ENCODE measurements at places on chromosomes 16 and 17. TPM values are rescaled to one million over a fixed set of nuclear protein-coding genes. Genes with fewer than 3 reads are reported as not detected.

GRCh38 chr17:9766970-9767369 is 24.4 kb downstream of the DHRS7C start:
- no peaks in the 10 kb centered on the region for H3K4me1 ChIP-seq
- no peak overlapping the region for H3K4me3 ChIP-seq
- H3K36me3 ChIP-seq: no peaks in the 10 kb centered on the region
- no peak for DNase-seq
- H3K27ac ChIP-seq: no peak overlapping the region

The KCNG4 gene
- total RNA-seq: not detected

The TPSB2 gene
- not detected for total RNA-seq

DNA sequence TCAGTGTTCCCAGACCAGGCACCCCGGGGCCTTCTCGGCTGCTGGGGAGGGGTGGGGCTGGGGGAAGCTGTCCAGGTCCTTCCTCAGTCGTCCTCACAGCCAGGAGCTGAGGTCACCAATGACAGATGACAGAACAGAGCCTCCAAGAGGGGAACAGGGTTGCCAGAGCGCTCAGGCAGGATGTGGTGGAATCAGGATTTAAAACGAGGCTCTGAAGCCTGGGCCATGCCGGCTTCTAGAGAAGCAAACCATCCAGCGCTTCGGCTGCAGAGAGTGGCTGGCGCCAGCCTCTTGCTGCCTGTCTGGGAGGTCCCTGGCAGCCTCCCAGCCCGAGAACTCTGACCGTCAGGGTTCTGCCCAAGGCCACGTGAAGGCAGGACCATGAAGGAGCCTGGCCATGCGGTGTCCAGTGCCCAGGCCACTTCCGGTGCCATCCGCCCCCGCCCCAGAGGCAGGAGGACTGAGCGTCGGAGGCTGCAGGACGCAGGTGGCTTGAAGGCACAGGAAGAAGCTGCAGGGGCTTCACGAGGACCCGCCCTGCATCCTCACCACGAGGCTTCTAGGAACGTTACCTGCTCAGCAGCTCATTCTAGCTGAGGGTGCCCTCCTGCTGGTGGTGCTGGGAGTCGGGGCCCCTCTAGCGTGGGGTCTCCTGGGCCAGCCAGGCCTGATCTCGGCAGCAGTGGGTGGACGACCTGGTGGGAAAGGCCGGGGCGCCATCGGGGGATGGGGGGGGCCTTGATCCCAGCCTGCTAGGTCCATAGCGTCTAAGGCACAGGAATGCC is 78.5 kb downstream of the KLHDC4 start:
- no peak overlapping the region for H3K27ac ChIP-seq
- no peaks in the 10 kb centered on the region for H3K27me3 ChIP-seq
- no peak overlapping the region for H3K4me3 ChIP-seq
- no peaks in the 10 kb centered on the region for H3K4me1 ChIP-seq

The MT1A gene
- not detected for total RNA-seq

DNA sequence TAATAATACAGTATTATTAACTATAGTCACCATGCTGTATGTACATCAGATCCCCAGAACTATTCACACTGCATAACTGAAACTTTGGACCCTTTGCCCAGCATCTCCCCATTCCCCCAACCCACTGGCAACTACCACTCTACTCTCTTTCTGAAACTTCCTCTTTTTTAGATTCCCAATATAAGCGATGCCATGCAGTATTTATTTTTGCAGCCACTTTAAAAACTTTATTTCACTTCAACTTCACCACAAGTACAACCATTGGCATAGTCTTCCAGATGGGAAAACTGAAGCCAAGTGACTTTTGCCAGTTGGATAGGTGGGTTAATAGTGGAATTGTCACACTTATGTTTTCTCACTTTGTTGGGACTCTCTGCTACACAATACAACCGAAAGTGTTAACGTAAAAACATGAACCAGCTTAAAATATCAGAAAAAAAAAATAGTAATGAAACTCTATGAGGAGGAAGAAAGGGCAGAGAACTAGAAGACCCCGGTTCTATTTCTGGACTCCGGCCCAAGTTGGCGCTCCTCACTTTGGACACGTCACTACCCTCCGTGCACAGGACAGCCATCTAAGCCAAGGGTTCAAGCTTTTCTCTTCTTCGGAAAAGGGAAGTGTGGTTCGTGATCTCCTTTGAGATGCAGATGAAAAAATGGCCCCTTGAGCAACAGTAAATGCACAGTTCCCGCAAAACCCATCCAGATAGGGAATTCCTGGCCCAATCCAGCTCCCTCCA is 743 bp downstream of the SHCBP1 start:
- H3K4me3 ChIP-seq: peak overlapping the region; percentile 96
- DNase-seq: peak; percentile 7
- H3K27ac ChIP-seq: peak overlapping the region; percentile 96
- peaks cover 38% of the 10 kb centered on the region for H3K4me1 ChIP-seq
- peaks cover 31% of the 10 kb centered on the region for H3K36me3 ChIP-seq
- no peaks in the 10 kb centered on the region for H3K27me3 ChIP-seq

The RCVRN gene
- total RNA-seq: not detected

- H3K27me3 ChIP-seq: no peaks in the 10 kb centered on the region
- no peak overlapping the region for H3K27ac ChIP-seq
- H3K36me3 ChIP-seq: peaks cover 43% of the 10 kb centered on the region
- no peak overlapping the region for H3K4me3 ChIP-seq
- no peaks in the 10 kb centered on the region for H3K4me1 ChIP-seq
Measured at GRCh38 chr17:44926821-44927525, 11.7 kb upstream of the GFAP start.

GRCh38 chr16:9000664-9001063 is 37.0 kb upstream of the USP7 start:
- H3K27ac ChIP-seq: no peak overlapping the region
- no peaks in the 10 kb centered on the region for H3K36me3 ChIP-seq
- no peaks in the 10 kb centered on the region for H3K27me3 ChIP-seq
- H3K4me3 ChIP-seq: no peak overlapping the region

The CCL23 gene
- not detected for total RNA-seq

DNA sequence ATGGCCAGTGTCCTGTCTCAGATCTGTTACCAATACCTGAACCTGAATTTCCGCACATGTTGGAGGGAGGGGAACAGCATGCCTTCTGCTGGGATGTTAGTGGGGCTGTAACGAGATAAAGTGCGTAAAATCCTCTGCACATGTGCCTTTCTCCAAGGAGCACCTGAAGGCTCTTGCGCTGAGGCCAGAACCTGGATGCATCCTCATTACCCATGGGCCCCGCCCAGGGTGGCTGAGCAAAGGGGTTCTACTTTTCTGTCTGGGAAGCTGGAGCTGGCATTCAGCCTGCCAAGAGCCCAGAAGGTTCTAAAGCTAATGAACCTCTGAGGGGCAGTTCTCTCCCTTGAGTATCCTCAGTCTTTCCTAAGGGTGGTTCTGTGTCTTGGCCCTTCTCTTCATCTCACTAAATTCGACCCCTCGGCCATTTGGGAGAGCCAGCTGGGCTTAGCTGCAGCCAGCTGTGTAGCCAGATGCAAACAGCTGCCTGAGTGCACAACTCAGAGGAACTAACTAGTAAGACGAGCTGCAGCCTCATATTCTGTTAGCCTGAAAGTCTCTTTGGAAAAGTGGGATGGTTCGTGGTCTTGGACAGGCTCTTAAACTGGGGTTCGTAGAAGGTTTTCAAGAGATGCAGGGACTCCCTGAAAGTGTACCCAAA is 2.5 kb downstream of the ITGA3 start:
- H3K4me3 ChIP-seq: peak overlapping the region; percentile 46
- peaks cover 11% of the 10 kb centered on the region for H3K27me3 ChIP-seq
- H3K27ac ChIP-seq: no peak overlapping the region
- no peaks in the 10 kb centered on the region for H3K36me3 ChIP-seq
- peaks cover 23% of the 10 kb centered on the region for H3K4me1 ChIP-seq
- no peak for DNase-seq

- H3K27ac ChIP-seq: no peak overlapping the region
- H3K36me3 ChIP-seq: no peaks in the 10 kb centered on the region
- peaks cover 4% of the 10 kb centered on the region for H3K4me1 ChIP-seq
- H3K4me3 ChIP-seq: no peak overlapping the region
Measured at GRCh38 chr17:64247836-64248235, 15.2 kb downstream of the TEX2 start.

The PRSS33 gene
- not detected for total RNA-seq

DNA sequence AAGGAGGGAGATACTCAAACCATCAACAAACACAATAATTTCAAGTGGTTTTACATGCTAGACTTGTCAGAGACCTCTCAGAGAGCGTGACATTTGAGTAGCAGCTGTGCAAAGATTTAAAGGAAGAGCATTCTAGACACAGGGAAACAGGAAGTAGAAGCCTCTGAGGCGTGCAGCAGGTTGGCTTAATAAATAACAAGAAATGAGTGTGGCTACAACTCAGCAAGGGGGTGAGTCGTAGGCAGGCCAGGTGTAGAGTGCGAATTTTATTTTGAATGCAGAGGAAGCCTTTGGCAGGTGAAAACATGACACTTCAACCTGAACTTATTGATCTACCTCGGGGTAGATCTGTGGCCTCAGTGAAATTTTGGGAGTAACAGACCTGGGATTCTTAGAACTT is 73.2 kb upstream of the MRTFB start:
- peaks cover 26% of the 10 kb centered on the region for H3K4me1 ChIP-seq
- peaks cover 4% of the 10 kb centered on the region for H3K27me3 ChIP-seq
- peak; percentile 20 for DNase-seq
- H3K36me3 ChIP-seq: no peaks in the 10 kb centered on the region
- H3K4me3 ChIP-seq: no peak overlapping the region

DNA sequence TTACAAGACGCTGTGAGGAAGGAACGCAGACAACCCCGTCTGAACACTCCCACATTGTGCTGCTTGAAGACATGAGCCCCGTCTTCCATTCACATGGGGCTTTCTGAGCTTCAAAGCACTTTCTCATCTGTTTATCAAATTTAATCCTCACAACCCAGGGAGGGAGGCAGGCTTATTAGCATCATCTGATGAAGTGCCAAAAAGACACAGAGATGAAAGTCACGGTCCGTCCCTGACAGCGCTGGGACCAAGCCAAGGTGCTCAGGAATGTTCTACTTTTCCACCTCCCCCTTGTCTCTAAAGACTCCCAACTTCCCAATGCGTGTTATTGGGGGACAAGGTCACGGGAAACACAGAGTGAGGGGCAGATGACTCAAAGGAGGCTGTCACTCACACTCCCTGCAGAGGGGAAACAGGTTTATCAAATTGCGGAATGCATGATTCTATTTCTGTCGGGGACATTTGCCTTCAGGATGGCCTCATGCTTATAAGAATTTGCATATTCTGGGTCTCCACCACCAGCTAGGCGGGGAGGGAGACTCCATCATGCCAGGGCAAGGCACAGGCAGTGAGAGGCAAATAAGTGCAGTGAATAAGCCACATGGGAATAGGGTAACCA is 10.7 kb downstream of the XYLT1 start:
- no peak overlapping the region for H3K4me3 ChIP-seq
- no peaks in the 10 kb centered on the region for H3K27me3 ChIP-seq
- peaks cover 66% of the 10 kb centered on the region for H3K36me3 ChIP-seq
- no peak for DNase-seq
- peak overlapping the region; percentile 43 for H3K27ac ChIP-seq
- H3K4me1 ChIP-seq: peaks cover 50% of the 10 kb centered on the region

GRCh38 chr17:68790492-68790891 is 164.7 kb downstream of the ABCA8 start:
- no peak overlapping the region for H3K4me3 ChIP-seq
- H3K36me3 ChIP-seq: no peaks in the 10 kb centered on the region
- no peak overlapping the region for H3K27ac ChIP-seq
- DNase-seq: no peak

All from activated CD4-positive, alpha-beta T cell treated with anti-CD3 and anti-CD28 coated beads, Interleukin-2, amount 10 ng/mL, durations not matched to agents 7 days and 5 days (primary cell).